ENCODE measurements at places on chromosomes 2 and 18. TPM values are rescaled to one million over a fixed set of nuclear protein-coding genes. Genes with fewer than 3 reads are reported as not detected.

DNA sequence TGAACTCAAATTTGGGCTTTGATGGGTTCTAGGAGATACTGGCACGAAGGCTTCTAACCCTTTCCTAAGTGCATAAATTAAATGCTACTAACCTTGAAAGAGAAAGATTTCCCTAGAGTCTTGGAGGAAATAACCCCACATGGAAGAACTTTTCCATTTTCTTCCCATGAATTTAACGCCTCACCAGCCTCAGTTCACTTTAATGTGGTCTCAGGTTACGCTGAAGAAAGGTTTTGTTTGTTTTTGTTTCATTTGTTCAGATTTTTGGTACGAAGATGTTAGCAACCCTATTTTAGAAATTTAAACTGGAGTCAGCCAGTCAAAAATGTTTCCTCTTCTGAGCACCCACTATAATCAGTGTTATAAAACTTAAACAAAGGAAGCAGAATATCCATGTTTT, 30.7 kb downstream of the METTL4 start:
- DNase-seq = no peak

- no peak for DNase-seq
These were observed 6.2 kb downstream of the RAMP1 start for GRCh38 chr2:237865623-237866041.

DNA sequence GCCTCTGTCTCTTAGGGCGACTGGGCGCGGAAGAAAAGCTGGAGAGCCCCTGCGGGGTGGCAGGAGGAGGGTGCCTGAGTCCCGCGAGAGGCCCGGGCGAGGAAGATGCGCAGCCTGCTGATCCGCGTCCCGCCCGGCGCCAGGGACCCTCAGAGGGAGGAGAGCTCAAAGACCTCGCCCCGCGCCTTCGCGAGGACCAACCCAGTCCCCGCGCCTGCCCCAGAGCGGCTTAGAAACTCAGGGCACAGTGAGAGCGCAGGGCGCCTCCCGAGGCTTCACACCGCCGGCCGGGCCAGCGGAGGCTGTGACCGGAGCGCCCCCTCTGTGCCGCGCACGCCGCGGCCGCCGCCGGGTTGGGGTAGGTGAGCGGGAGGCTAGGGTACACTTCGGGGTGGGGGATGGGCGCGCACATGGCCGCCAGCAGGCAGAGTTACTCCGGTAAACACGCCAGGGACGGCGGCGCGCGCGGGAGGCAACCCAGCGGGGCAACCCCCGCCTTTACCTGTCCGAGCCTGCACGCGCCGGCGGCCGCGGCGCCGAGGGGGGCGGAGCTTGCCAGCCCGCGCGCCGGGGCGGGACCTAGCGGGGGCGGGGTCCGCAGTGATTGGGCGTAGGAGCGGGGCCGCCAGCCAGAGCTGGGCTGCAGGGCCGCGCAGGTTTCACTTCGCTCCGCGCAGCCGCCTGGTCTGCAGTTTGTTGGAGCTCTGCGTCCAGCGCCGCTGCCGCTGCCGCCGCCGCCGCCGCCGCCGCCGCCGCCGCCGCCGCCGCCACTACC, at the start of gene BCL2L11:
TSS of gene BCL2L11 (plus strand) at position 662 of the 775 bp plus-strand sequence. CDS start 2,832 bp downstream, outside the sequence.
- peak; percentile 92 for DNase-seq

GRCh38 chr2:98708396-98709186, 22.3 kb downstream of the MGAT4A start:
- DNase-seq = no peak

DNA sequence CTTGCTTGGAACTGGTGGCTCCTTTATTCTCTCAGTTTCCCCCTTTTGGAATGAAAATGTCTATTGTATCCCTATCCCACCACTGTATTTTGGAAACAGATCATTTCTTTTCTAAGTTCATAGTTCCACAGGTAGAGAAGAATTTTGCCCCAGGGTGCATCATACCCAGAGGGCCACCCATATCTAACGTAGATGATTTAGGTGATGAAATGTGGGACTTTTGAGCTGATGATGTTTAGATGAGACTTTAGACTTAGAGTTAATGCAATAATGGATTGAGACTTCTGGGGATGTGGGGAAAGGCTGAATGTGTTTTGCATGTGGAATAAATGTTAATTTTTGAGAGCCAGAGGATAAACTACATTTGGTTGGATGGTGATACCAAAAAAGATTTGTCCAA, 107.9 kb upstream of the CYP26B1 start:
- no peak for DNase-seq

DNA sequence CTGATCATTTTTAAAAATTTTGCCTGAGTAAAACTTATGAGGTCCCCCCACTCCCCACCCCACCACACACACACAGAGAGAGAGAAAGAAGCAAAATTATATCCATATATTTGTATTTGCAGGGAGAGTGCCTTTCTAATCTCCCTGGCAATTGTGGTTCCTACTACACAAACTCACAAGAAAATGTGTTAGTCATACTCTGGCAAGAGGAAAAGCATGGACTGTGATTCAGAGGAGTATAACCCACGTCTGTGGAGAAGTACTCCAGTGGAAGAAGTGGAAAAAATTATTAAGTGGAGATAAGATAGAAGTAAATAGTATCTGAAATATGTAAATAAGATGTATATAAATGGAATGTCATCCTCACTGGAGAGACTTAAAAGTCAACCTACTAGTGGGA, 114.0 kb downstream of the DSEL start:
- no peak for DNase-seq

DNA sequence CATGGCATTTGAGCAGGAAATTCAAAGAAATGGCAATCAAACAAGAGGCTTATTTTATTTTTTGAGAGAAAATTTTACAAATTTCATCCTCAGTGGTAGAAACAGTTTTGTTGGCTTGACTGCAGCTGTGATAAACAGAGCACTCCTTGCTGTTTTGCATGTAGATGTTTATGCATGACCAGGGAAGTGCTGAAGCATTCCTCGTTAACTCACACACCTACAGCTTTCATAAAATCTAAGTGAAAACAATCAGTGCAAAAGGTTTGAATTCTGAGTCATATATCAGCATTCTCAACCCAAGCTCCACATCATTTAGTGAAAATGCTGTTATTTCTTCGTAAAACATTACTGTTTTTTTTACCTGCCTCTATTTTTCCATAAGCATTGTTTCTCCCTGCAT, 146.6 kb upstream of the CCDC68 start:
- DNase-seq = no peak

GRCh38 chr2:104977958-104978357, 59.9 kb upstream of the MRPS9 start:
- no peak for DNase-seq

DNA sequence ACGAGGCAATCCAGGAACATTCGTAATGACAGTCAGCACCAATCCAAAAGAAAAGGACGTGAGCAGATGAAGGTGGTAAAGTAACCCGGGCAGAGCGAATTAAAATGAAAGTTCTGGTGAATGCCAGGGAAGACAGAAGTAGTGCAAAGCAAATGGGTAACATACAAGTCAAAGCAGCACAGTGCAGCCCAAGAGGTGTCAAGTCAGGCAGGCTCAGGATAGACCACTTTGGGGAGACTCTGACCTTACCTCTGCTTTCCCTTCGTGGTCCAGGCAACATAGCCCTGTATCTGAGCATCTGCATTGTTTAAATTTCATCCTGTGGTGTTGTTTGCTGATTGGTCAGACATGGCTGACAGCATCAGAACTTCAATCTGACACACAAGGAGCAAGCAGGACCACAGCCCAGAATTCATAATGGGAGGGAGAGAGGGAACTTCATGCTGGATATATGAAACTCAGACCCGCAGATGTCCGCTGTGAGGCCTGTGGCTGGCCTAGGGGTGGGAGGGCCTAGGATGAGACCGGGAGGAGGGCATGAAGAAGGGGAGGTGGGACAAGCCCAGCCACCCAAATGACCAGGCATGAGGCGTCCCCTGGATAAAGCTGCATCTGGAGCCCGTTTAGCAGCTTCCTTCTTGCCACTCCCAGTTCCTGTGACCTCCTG, 285.7 kb downstream of the TCF4 start:
- DNase-seq = no peak

DNA sequence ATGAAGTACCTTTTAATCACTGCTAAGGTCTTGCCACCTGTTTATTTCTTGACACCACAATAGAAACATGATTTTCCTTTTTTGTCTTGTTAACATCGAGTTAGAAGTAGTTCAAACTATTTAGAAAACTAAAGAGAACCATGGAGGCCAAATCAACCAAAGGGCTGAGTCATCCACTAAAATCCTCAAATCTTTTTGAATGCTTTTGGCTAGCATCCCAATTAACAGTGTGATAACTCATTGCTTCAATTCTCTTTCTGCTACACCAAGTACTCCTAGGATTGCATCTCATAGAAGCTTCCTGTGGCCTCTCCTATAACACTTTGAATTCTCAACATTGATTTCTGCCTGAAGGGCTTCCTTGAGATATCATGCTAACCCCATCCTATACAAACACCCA, 159.9 kb upstream of the MMADHC start:
- DNase-seq = no peak

DNA sequence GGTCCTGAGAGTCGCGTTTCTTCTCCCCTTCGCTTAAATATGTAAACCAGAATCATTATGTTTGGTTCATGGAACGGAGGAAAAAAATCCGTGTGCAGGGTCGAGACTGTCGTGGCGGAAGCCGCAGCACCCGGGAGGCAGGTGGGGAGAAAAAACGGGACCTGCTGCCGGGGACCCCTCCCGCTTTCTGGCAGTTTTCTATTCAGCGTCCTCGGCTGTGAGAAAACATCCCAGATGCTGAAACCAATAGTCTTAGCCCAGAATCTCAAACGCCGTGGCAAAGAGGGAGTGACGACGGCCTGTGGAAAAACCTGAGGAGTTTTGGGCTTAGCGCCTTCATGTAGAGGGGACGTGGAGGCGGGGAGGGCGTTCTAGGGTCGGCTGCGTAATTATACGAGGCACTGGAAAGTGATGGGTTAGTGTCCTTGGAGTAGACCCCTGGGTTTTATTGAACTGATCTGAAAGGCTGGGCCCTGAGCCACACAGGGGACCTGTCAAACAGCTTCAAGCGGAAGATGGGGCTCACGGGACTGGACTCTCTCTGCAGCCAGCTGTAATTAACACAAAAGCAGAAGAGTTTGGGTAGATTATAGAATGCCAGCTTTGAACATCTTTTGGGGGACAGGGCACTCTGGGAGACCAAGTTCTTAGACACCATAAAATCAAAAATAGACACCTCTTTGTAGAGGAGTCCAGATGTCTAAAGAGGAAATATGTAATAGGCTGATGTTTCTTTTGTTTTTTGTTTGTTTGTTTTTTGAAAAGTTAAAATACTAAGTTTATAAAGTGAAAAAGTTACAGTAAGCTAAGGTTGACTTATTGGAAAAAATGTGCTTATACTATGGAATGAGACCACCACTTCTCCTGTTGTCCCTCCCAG, 834 bp upstream of the BUB1 start:
- peak; percentile 32 for DNase-seq

GRCh38 chr2:126244937-126245336, 411.0 kb upstream of the GYPC start:
- DNase-seq = peak; percentile 44

RIT2 gene
- total RNA-seq = not detected

PRSS56 gene
- total RNA-seq = not detected

COL6A3 gene
- 145 TPM for total RNA-seq

Data from left cardiac atrium (tissue), 4 donors.